Anterior cingulate cortex (tissue), 58 donors: ENCODE measurements at places on chromosomes 6 and 20.

DNA sequence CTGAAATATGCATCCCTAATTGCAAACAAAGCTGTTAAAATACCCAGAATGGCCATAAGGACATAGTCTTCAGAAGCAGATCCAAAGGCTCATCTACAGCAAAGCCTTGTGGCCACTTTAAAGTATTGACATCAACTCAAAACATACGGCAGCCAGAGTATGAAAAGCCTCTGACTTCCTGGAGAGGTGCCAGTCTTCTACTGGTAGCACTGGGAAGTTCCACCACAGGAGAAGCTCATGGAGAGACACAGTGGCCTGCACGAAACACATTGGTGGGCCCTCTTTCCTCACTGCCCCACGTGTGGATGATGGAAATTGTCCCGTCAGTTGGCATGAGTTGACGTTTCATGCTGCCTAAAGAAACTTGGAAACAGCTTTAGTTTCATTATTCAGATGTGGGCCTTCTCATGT is 202.6 kb upstream of the HEY2 start:
- no peak for DNase-seq

- DNase-seq: no peak
These were observed 106.6 kb upstream of the BTN3A2 start for GRCh38 chr6:26258212-26258977.

GRCh38 chr20:59598625-59599310 is 5.6 kb upstream of the PHACTR3 start:
- DNase-seq: no peak

- DNase-seq: no peak
These were observed 306.6 kb upstream of the ECI2 start for GRCh38 chr6:4441981-4442434.
